AG04450 (cell line): ENCODE measurements at places on chromosomes 6 and 20.

DNA sequence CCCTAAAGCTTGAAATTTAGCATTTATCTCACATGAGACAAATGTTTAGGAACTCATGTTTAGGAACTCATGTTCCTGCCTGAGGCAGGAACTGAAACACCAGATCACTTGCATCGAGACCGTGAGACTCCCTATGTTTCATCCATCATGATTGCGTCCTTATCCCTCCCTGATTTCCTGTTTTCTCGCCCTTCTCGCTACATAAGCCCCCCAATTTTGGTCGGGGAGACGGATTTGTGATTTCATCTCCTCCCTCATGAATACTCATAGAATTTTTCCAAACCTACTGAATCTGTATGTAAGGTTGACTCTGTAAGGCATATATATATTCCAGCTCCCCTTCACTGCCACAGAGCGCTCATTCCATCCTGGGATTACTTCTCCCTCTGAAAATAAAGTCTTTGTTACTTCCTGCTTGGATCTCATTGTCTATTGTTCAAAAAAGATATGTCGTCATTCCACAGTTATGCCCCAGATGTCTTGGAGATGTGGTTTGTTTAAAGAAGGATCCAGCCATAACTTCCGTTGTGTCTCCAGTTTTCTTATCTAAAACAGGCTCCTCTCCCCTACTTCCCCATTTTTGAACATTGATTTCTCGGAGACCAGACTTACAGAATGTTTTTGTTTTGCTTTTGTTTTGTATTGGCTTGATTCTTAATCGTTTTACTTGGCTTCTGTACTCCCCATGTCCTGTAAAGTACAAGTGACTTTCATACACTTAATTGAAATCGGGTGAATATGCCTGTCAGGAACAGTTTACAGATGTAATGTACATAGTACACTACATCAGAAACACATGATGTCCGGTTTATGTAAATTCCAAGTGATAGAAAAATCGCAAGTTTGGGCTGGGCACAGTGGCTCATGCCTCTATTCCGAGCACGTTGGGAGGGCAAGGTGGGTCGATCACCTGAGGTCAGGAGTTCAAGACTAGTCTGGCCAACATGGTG lies 118.7 kb downstream of the HFE start:
- peak; percentile 73 for DNase-seq

DNA sequence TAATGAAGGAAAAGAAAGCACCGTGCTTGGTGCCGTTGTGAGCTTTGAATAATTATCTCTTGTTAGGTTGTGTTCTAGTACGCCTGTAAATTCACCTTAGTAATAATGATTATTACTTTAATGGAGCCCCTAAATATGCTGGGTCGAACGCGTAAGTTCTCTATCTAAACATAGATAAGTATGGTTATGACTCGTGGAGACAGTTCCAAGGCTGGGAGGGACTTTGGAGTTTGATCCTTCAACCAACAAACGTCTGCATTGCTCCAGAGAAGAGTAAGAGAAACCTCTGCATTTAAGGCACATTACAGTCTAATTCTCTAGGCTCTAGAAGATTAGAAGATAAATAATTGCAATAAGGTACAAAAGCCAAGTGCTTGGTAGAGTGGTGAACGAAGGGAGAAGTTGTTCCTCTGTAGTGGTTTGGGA lies 514 bp downstream of the ACOT13 start:
- DNase-seq = no peak

- DNase-seq = peak; percentile 52
Observed at GRCh38 chr6:100116411-100117194, 122.6 kb upstream of the MCHR2 start.

GRCh38 chr20:58542411-58543095 lies 27.4 kb upstream of the APCDD1L start:
- no peak for DNase-seq

GRCh38 chr6:115896538-115897129 lies 164.1 kb downstream of the FRK start:
- no peak for DNase-seq

DNA sequence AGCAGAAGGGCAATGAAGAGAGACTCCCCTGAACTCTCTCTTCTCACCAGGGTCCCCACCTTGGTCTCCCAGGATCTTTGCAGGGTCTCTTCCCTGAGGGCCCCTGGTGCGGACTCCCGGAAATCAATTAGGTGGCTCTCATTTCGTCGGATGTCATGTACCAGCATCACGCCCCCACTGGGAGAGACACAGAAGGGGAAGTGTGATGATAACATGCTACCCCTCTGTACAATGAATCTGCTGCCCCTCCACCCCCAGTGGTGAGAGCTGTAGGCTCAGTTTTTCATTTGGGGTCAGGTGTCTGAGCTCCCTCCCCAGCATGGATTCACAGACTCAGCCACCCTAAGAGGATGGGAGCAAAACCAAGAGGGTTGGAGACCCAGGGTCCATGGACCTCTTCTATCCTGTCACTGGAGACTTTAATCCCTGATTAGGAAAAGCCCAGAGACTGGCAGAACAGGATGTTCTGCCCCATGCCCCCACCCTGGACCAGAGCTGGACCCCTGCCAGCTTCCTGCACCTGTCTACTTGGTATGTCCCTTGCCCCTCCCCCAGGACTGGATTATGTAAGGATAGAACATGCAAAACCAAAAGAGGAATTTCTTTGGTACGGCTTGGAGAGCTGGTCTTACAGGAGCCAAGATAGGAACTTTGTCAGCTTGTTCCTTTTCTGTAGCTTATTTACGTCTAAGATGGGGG lies 11.1 kb downstream of the GGT7 start:
- DNase-seq = no peak
